ENCODE measurements at places on chromosomes 1 and 21.

DNA sequence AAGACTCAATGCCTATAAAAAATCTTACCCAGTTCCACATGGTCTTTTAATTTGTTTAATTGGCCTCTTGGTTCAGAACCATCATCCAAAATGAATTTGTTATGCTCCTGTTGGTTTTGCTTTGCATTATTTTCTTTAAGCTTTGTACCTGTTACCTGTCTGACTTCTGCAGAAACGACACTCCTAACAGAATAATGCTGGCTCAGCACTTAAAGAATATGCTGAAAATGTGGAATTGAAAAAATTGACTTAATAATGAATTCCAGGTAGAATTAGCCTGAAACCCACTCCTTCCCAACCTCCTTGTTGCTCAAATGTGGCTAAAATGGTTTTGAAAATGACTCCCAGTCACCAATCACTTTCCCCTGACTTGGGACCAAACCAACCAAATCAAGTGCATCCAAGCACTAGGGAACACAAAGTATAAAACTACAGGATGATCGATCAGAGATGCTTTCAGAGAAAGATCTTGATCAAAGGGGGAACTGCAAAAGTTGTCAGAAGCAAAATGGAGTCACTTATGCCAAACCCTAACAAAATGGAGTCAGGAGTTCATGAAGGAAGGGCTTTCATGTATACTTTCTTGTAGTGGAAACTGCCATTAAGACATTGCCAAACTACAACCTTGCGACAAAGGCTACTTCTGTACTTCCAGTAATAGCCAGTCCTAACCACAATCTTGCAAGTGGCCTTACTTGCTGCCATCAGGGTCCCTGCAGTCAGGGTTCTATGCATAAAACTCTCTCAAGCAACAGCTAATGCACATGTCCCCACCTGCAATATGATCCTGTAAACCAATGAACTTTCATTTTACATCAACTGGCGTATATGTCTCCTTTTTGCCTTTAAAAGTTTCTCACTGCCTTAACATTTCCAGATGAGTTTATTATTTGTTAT is 5.4 kb downstream of the GBP7 start:
- no peak for DNase-seq

DNA sequence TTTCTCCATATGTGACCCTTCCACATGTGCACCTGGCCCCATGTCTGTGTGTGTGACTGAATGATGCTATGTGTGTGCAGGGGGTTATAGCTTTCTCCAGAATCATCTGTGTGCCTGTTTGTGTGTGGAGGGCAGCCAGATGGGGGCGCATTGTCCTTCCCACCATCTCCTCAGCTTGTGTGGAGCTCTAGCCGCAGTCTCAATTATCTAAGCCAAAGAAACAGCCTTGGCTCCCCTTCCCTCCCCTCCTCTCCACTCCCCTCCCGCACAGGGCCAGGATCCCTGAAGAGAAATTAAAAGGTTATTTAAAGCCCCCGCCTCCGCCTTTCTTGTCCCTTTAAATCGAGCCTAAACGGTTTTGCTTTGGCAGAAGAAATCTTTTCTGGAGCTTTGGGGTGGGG is 1.8 kb upstream of the DMBX1 start:
- DNase-seq: no peak

- no peak for DNase-seq
These were observed 43.5 kb downstream of the LPAR3 start for GRCh38 chr1:84849357-84849975.

GRCh38 chr1:207284209-207284897 is 37.1 kb upstream of the CD55 start:
- no peak for DNase-seq

GRCh38 chr21:29166323-29166722 is 35.9 kb downstream of the MAP3K7CL start:
- no peak for DNase-seq

- no peak for DNase-seq
These were observed 40.5 kb upstream of the PAXBP1 start for GRCh38 chr21:32812035-32812434.

DNA sequence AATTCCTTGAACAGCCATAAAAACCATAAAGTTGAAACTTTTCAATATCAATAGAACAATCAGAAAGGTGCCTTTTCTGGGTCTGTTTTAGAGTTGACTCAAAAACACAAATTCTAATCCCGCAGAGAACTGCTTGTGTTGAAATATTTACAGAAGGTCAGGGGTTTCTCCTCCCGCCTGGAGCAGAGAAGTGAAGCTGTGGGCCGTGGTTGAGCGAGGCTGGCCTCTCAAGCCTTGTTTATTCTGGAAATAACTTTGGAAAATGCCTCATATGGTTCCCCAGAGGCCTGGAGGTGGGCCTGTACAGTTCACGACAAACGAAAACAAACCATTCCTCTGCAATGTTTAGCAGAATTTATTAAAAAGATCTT is 90.8 kb upstream of the ERRFI1 start:
- no peak for DNase-seq

DNA sequence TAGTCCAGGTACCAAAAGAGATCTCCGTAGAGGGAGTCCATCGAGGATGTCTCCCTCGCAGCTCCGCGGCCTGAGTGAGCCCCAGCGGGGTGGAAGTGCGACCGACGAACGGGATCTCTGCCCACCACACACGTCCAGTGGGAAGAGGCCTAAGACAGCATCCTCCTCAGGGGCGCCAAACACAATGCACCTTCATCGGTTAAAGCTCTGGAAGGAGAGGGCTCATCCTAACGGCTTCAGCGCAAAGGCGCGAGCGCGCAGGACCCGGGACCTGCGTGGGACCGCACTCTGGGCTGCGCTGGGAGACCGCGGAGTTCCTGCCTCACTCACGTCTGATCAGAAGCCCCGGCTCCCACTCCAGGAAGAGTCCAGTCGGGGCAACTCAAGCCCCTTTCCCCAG is 7.6 kb downstream of the SLC25A24 start:
- DNase-seq: no peak

GRCh38 chr1:115649964-115650363 is 8.2 kb downstream of the VANGL1 start:
- DNase-seq: no peak

DNA sequence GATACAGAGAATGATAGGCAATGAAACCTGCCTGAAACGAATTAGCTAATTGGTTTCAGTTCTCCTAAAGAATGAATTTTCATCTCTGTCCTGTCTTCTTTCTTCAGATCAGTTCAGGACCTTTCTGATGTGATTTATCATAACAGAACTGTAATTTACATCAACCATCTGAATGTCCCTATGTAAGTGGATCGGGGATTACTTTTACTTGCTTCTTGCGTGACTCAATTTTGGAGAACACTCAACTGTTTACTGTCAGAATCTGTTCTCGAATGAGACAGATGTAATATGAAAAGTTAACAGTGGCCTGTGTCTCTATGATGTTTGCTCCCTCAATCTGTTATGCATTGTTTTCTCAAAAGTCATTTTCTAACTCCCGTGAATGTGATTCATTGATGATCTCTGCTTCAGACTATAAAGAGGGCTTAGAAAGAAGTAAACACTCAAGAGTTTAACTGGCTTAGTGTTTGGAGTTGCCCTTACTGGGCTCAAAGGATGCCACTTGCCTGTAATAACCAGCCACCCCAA is 111.0 kb downstream of the GABPA start:
- no peak for DNase-seq

- no peak for DNase-seq
These were observed 44.1 kb upstream of the EIF4G3 start for GRCh38 chr1:21220815-21221214.

GRCh38 chr1:6984986-6985385 is 199.7 kb downstream of the CAMTA1 start:
- peak; percentile 30 for DNase-seq

GRCh38 chr1:232269988-232270387 is 359.9 kb downstream of the SIPA1L2 start:
- no peak for DNase-seq

- no peak for DNase-seq
These were observed 179.4 kb upstream of the SGIP1 start for GRCh38 chr1:66354311-66355201.

DNA sequence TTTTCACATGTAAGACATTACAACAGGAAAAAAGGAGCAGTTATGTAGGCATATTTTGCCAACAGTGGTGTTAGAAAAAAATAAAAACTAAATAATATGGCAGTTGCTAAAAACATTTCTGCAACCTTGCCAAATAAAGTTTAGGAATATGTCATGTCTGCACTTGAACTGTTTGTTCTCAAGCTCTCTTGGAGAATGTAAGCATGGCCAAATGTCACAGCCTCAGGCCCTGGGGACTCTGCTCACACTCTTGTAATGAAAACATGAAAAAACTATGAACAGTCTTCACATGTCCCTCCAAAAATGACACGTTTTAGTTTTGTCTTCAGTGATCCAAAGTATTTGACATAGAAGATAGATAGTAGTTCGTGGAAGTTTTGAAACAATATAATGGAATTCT is 753.3 kb downstream of the LTN1 start:
- DNase-seq: no peak

DNA sequence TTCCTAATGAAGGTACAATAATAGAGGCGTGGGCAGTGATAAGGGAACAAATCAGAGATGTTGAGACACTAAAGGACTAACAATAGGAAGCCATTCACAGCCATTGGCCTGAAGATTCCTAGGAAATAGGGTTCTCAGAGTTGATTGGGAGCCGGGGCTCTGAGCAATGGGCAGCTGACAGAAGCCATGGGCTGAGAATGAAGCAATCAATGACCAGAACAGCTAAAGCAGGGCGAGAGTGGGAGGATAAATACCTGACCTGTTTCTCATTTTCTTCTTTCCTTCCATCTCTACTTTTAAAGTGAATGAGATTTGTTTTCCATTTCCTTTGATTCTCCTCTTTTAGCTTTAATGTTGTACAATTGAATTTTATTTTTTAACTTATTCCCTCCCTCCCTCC is 774.7 kb upstream of the ADGRL4 start:
- no peak for DNase-seq

DNA sequence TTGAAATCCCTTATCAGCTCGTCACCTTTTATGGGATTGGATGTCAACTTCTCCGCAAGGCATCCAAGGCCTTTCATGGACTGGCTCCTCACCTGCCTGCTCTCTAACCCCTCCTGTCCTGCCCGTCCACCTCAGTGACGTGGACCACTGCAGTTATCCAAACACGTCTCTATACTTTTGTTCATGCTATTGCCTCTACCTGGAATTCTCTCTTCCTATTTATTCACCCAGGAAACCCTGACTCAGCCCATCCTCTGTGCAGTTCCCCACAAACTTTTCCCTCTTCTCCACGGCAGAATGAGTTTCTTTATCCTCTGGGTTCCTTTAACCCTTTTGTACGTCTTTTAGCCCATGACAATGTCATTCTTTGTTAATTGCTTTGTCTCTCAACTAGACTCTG is 5.1 kb upstream of the UTP25 start:
- DNase-seq: no peak

DNA sequence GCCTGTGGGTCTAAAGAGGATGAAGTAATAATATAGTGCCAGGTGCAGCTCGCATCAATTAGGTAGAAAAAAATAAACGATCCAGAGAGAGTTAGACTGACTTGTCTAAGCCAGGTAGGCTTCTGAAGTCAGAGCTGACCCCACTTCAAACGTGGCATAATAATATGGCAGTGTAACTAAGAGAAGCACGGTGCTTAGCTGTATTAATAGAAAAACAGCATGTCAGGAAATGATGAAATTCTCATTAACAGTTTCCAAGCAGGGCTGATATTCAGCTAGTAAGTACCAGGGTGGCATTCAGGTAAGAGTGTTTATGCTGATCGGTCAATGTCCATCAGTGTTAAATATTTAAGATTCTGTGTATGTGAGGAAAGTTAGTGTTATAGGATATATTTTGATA is 145.8 kb upstream of the SAMSN1 start:
- no peak for DNase-seq

DNA sequence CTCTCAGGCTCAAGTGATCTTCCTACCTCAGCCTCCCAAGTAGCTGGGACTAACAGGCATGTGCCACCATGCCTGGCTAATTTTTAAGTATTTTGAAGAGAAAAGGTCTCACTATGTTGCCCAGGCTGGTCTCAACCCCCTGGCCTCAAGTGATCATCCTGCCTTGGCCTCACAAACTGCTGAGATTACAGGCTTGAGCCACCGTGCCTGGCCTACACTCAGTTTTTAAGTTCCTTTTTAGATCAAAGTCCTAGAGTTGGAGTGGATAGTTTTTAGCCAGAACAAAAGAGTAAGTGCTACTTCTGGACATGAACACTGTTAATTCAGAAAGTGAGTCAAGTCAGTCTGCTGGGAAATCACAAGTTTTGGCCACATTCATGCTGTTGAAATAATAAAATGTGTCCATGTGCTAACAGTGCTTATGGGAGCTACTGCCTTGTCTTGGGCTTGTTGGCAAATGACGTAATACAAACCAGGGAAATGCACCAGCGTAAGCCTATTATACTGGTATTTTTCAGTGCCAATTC is 84.2 kb downstream of the NDUFS5 start:
- no peak for DNase-seq

DNA sequence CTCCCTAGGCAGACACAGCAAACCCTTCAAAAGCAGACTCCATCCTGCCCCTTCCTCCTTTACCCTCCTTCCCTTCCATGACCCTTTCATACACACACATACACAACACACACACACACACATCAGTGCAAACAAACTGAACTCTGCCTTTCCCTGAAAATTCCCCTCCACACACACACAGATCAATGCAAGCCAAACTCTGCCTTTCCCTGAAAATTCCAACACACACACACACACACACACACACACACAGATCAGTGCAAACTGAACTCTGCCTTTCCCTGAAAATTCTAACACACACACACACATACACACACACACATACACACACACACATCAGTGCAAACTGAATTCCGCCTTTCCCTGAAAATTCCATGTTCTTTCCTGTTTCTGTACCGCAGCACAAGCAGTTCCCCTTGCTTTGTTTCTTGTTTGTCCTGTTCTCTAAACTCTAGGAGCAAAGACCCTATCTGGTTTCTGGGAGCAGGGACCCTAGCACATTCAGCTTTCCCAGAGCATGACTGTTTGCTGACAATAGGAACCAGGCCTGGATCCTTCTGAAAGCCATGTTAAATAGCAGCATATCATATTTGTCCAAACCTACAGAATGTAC is 91.0 kb downstream of the PTPN14 start:
- DNase-seq: no peak

GRCh38 chr1:76690766-76691165 is 176.5 kb upstream of the ST6GALNAC5 start:
- DNase-seq: no peak

DNA sequence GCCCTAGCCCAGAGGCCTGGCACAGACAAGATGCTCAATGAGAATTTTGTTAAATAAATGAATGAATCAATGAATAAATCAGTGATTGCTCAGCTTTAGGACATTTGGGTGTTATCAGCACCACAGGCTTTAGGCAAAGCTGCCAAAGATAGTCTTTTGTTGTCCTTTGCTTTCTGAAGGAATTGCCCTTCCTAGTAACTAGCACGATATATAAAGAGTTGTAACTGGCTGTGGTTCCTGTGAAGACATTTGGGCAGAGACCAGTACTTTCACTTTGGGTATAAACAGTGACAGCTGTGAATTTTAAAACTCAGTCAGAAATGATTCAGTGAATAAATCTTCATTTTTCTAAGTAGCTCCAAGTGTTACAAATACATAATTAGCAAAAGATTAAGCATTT is 13.3 kb downstream of the RNU5D-1 start:
- DNase-seq: no peak

DNA sequence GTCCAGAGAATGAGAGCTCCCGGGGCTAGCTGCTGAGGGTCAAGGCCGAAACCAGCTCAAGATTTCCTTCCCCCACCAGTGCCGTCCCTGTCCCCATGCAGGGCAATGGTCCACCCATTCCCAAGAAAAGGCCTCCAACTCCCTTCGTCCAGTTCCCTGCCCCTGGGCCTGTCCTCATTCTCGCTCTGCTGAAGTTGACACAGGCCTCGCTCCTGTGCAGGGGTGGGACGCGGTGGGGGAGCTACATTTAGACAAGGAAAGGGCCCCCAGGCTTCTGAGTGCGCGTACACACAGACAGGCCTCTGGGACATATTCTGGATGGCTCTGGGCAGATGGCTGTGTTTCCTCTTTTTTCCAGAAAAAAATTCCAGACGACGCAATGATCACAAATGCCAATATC is 188.3 kb downstream of the ETS2 start:
- DNase-seq: no peak

All from head of caudate nucleus (tissue), 42 donors.